ENCODE measurements at places on chromosomes 4 and X.

GRCh38 chr4:69832326-69833030 is 27.5 kb downstream of the SULT1E1 start:
- peak; percentile 68 for DNase-seq

- no peak for DNase-seq
These were observed 395.9 kb upstream of the EMCN start for GRCh38 chr4:100913685-100914084.

GRCh38 chr4:62131049-62131448 is 930.9 kb downstream of the ADGRL3 start:
- DNase-seq, result no peak

DNA sequence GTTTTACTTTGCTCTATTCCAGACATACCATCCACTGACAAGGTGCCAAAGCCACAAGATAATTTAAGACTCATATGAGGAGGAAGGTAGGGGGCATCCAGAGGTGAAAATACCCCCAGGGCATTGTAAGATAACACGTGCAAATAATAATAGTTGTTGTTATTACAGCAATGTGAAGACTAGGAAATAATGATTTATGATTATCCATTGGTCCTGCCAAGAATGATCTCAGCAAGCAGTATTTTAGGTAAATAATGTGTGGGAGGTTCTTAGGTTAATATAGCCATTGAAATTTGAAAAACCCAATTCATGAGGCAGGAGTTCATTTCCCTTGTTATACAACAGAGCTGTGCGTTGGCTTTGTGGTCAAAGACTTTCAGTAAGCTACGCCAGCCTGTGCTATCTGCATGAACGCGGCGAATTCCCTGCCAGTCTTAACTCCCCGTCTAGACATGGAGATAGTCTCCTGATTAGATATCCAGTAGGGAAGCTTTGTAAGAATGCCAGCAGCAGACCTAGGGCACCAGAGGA is 47.2 kb upstream of the MXRA5 start:
- DNase-seq, result no peak

DNA sequence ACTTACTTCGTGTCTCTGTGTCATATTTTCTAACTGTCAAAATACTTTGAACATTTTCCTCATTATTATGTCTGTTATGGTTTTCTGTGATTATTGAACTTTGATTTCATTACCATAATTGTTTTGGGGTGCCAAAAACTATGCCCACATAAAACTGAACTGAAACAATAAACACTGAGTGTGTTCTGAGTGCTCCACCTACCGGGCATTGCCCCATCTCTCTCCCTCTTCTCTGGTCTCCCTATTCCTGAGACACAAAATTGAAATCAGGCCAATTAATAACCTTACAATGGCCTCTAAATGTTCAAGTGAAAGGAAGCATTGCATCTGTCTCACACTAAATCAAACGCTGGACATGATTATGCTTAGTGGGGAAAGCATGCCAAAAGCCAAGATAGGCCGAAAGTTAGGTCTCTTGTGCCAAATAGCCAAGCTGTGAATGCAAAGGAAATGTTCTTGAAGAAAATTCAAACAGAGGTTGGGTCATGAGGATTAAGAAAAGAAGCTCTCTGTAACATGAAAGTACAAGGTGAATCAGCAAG is 972.3 kb downstream of the PCDH7 start:
- DNase-seq, result no peak

DNA sequence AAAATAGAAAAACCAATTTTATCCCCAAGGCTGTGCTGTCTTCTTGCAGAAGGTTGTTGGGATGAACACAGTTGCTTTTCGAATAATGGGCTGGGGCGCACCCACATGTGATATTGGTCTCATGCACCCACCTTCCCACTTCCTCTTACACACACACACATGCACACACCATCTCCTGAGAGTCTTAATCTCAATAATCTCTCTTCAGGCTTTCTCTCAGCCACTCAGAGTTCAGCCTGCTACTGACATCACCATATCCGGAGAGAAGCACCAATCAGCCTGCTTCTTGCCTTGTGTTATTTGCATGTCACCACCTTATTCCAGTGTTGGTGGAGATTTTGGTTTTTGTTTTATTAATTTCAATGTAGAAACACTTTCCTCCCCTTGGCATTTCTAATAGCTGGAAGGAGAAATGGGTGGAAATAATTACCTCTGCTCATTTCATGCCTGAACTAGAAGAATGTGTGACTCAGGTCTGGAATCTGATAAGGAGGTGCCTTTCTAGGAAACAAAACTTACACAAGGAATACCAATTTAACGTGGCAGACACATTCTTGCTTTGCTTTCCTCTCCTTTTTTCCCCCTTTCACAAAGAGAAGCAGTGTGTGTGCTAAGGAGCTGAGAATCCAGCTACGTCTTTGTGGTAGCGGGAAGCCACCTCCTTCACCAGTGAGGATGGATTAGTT is 400.2 kb downstream of the MID1IP1 start:
- DNase-seq, result peak; percentile 72

- DNase-seq, result no peak
These were observed 112.0 kb upstream of the MAGEB18 start for GRCh38 chrX:26026179-26026578.

DNA sequence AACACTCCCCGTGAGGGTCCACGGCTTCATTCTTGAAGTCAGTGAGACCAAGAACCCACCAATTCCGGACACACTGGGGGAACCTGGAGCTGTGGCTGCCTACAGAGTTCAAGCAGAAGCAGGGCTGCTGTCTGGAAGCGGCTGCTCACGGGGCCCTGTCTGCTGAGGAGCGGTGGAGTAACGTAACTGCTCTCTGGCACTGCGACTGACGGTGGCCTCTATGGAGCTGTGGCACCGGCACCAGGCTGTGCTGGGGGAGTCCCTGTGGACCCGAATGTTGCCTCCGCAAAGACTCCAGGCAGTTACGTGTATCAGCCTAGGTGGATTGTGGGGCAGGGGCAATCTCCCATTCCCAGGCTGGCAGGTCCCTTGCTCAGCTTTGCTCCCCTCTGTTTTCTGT is 703.3 kb upstream of the FRG1 start:
- DNase-seq, result no peak

GRCh38 chr4:18052158-18052557 is 30.6 kb upstream of the LCORL start:
- peak; percentile 25 for DNase-seq

DNA sequence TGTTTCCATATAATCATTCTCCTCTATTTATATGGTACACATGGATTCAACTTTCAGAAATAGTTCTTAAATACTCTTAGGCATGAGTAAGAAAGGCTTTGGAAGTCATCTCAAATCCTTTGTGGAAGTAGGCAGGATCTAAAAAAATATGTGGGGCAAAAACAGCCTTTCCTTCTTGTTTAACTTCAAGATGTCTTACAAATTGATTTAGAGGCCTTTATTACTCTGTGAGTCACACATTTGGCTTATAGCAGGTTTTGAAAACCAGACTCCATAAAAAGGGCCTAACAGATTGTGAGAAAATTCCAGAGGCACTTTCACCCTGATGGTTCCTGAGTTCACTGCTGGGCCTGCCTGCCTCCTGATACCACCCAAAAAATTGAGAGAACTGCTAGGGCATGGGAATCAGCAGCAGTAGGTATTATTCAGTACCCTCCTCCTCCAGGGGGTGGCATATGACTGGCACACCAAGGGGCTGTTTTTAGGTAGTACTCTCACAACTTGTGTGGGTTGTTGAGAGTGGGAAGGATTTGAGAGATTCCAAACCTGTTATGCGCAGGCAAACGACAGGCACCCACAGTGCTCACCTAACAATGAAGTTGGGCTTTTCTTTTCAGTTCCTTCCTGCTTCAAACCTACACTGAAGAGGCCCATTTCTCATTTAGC is 162.7 kb upstream of the MBNL3 start:
- no peak for DNase-seq

DNA sequence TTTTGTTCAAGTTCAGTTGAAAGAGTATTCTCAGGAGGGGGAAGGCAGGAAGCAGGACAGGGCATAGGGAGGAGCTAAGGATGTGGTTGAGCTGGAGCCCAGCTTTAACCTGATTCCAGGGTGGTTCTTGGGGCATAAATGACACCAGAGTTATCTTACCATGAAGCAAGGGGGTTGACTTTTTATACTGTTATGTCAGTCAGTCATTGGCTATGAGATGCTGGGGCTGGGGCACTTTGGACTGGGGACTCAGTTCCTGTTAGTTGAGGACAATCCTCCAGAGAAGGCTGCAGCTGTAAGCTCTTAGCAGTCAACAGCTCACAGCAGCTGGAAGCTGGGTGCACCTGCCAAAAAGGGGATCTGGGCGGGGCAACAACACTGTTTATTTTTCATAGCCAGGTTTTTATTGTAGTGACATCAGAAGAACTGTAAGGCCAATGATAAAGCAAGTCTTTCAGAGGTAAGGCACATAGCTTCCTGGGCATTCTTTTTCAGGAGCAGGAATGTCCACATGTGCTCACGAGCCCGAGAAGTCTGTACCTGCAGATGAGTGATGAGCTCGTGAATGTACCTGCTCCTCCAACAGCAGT is 78.5 kb downstream of the MID1IP1 start:
- DNase-seq, result peak; percentile 12

- peak; percentile 10 for DNase-seq
These were observed 42.0 kb downstream of the NPFFR2 start for GRCh38 chr4:72073816-72074215.

DNA sequence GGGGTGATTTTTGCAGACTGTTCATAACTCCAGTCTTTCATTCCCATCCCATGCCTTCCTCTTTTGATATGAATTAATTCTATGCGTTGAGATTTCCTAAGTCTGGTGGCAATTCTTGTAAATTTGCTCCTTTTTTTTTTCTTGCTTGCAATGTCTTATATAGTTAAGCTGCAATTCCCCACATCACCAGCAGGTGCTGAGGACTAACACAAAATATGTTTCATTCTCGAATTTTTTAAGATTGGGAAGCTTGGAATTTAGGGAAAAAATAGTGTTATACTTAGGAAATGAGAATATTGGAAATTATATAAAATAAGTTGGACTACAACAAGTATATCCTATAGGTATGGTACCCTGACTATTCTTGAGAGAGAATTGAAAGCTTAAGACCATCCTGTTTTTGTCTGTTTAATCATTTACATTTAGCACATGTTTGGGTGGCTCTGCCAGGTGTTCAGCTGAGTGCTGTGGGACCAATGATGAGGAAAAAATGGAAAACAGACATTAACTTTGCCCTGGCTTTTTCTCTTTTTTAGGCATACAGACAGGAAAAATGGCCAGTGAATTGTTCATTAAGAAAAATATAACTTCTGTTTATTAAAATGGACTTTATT is 30.2 kb downstream of the AFF2 start:
- peak; percentile 30 for DNase-seq

- peak; percentile 70 for DNase-seq
These were observed 442.6 kb upstream of the GALNT7 start for GRCh38 chr4:172726001-172726423.

DNA sequence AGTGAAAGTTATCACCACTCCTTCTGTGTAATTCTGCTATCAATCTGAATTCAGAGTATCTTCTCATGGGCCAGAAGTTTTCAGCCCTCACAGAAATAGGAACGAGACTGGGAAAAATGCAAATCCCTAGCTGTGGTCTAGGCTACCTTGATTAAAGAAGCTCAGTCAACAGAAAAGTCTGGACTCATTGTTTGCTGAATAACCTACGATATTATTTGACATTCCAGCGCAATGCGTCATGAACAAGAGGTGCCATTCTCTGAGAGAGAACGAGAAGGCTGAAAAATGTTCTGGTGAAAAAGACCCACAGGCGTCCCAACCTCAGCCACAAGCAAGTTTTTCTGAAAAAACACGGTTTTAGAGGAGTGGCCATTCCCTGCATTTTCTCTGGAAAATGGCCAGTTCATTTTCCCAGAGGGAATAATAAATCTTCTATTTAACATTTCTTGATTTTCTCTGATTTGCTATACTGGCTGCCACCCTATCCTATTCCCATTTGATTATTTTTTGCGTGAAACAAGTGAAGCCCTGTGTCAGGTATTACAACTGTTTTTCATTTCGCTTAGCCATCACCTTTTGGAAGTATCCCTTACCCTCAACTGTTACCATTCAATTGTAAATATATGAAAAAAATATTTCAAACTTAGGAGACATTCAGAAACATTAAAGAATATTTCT is 1117.6 kb upstream of the PRKX start:
- no peak for DNase-seq

- DNase-seq, result peak; percentile 36
These were observed 213.8 kb upstream of the LDB2 start for GRCh38 chr4:17112292-17112659.

GRCh38 chr4:2217726-2218125 is 24.2 kb downstream of the HAUS3 start:
- DNase-seq, result peak; percentile 94

- no peak for DNase-seq
These were observed 514.8 kb downstream of the CCSER1 start for GRCh38 chr4:90641861-90642599.

DNA sequence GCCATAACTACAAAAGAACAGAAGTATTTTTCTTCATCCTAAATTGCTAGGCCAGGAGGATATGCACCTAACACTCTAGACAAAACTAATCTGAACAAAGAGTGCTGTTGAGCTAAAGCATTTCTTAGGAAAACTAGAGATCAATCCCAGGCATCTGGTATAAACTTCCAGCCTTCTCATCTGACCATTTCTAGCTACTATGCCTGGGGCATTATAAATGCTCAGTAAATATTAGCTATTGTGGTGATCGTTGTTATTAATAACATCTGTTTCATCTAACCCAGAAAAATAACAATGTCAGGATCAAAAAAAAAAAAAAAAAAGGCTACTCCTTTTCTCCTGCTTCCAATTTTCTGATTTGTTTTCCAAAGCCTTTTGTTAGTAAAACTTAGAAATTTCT is 7.7 kb upstream of the SLC10A6 start:
- DNase-seq, result no peak

DNA sequence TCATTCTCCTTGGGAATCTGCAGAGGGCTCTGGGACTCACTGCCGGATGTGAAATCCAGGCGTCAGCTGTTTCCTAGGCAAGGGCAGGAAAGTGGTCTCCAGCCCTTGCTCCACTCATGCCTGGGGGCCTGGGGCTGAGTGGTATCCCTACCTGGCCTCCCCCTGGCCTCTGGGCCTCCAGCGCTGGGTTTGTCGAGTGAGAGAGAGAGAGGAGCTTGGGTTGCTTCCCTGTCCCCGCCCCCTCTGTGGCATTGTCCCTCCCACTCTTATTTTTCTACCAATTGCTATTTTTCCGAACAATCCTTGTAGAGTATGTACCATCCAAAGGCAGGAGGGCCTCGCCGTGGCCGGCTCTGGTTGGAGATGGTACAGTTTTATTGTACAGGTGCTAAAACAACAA is 53.1 kb downstream of the ELF4 start:
- DNase-seq, result no peak

Measured in kidney tubule cell (primary cell).